ENCODE measurements at places on chromosomes 5 and 9.
A peak's percentile ranks its signal among the peaks of the same experiment; 100 is the strongest.

GRCh38 chr9:37309136-37309535 lies 113.4 kb upstream of the GRHPR start:
- no peak for DNase-seq

GRCh38 chr9:84101964-84102632 lies 121.5 kb downstream of the RMI1 start:
- DNase-seq, result no peak

GRCh38 chr5:31161781-31162181 lies 31.7 kb upstream of the CDH6 start:
- DNase-seq, result no peak

DNA sequence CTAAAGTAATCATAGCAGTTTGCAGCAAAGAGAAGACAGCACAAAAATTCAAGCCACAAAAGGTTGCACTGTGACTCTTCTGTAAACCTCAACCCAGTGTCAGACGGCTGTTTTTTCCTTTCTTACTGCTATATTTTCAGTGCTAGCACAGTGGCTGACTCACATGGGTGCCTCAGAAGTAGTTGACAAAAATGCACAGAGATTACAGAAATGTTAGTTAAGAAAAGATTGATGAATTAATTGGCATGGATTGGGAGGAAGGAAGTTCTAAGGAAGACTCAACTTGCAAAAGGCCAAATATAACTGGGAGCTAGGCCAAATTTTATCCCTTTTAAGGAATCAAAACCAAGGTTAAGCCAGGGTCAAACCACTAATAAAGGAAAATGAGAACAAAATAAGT lies 43.7 kb upstream of the ITGA1 start:
- no peak for DNase-seq

GRCh38 chr9:132543960-132544359 lies 38.4 kb upstream of the BARHL1 start:
- DNase-seq, result peak; percentile 34

DNA sequence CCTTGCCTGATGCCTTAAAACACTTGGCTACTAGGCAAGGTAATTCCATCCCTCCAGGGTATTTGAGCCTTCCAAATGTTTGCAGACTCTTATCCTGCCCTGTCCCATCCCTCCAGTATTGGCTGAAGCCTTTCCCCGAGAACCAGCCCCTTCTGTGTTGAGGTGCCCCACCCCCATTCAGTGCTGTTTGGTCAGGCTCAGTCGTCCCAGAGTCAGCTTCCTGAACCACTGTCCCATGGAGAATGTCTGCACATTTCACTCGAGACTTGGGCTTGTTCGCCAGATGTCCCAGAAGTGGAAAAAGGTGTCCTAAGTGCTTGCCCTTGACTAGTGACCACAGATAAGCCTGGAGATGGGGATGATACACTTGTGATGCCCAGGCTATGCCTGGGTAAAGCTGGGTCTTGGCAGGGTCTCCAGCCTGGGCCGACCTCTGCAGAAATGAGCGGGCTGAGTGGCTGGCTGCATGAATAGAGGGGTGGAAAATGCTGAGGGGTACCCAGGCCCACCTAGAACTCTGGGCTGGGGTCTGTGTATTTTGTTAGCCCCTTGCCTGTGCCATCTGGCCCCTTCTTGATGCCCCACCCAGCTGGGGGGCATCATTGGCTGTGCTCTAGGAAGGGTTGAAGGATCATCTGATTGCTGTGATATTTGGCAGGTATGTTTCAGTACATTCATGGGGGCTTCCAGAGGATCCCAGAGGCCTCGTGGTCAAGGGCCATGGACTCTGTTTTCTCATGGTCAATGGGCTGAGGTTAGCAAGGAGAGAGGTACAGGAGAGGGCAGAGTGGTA lies 178.4 kb downstream of the MACROH2A1 start:
- DNase-seq, result no peak

DNA sequence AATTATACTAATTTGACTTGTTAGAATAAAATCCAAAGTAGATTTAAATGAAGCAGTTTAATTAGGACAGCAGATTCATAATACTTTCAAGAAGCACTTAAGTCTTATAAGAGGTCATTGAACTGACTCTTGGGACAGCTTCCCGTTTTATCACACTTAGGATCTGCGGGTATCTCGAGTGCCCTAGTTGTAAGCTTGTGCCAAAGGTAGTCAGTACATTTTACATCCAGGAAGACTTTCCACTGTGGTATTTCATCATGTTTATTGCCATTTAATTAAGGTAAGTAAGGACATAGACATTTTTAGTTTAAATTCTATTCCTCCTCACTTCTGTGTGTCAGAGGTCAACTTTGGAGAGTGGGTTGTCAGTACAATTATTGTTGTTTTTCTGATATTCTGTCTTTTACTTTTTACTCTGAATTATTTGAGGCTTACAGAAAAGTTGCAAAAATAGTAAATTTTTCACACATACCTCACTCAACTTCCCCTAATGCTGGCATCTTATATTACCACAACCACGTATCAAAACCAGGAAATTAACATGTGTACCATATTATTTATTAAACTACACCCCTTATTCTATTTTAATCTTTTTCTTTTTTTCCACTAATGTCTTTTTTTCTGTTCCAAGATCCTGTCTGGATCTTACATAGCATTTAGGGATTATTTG lies 7.5 kb upstream of the ZNF367 start:
- no peak for DNase-seq

- no peak for DNase-seq
Observed at GRCh38 chr5:133321833-133322420, 270.1 kb downstream of the HSPA4 start.

- no peak for DNase-seq
Observed at GRCh38 chr9:124006448-124007361, 4.9 kb upstream of the LHX2 start.

- DNase-seq, result no peak
Observed at GRCh38 chr5:6484446-6484845, 35.8 kb downstream of the UBE2QL1 start.

DNA sequence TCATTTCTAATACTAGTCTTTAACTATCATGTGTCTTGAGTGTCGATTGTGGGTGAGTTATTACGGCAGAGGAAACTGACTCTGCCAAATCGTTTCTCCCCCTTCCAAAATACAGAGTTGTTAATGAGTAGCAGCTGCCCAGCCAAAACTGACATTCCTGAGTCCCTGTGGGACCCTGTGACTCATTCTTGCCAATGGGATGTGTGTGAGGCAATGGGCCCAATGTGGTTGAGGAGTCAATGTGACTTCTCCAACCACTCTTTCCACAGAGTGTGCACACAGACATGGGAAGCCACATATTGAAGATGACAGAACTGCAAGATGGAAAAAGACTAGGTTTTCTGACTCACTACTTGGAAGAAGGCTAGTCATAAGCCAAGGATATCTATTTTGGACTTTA lies 434.7 kb downstream of the DTWD2 start:
- DNase-seq, result peak; percentile 69

DNA sequence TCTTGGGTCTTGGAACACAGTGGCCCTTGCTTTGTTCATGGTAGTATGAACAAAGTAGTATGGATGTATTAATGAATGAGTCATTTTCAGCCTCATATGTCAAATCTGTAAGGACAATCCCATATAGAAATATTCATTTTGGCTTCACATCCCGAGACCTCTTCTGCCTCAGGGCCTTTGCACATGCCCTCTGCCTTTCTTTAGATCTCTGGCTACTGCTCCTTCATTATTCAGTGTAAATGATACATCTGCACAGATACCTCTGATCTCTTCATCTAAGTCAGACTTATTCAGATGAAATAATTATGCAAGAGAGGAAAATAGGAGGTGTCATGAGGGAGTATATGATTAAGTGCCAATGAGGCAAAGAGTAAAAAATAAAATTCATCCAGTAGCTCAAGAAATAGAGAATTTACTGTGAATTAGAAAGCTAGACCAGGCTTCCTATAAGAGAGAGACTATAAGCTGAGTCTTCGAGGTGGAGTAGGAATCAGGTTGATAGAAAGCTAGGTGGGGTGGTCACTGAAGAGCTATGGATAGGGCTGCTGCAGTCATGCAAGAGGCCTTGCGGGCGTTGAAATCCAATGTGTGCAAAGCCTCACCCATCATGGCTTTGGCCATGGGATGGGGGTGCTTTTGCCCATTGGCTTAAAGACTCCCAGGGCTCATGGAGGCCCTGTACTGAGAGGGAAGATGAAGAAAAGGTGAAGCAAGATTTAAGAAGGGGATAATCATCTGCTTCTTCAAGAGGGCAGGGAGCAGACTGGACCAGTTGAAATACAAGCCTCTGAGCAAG lies 3.7 kb upstream of the TTLL11 start:
- no peak for DNase-seq

DNA sequence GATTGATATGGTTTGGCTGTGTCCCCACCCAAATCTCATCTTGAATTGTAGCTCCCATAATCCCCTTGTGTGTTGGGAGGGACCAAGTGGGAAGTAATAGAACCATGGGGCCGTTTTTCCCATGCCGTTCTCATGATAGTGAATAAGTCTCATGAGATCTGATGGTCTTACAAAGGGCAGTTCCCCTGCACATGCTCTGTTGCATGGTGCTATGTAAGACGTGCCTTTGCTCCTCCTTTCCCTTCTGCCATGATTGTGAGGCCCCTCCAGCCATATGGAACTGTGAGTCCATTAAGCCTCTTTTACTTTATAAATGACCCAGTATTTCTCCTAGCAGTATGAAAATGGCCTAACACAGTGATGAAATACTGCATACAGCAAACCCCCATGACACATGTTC lies 84.8 kb upstream of the SELENOP start:
- no peak for DNase-seq

- no peak for DNase-seq
Observed at GRCh38 chr5:31886206-31886605, 247.3 kb downstream of the PDZD2 start.

DNA sequence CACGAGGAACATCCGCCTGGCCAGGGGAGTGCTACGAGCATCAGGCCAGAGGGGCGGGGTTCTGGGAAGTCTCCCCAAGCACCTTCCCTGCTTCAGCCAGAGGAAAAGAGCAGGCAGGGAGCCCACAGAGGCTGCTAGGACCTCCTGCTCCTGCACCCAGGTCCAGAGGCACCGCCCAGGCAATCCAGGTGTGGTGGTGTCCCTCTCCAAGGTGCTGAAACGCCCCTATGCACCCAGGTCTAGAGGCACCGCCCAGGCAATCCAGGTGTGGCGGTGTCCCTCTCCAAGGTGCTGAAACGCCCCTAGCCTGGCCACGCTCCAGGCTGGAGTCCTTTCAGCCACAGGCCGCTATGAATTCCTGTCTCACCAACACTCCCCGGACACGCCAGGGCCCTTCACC lies 10.7 kb upstream of the UBAC1 start:
- no peak for DNase-seq

GRCh38 chr9:123834889-123835562 lies 94.9 kb downstream of the DENND1A start:
- DNase-seq, result peak; percentile 46

GRCh38 chr5:57828221-57828620 lies 345.6 kb upstream of the ACTBL2 start:
- no peak for DNase-seq

DNA sequence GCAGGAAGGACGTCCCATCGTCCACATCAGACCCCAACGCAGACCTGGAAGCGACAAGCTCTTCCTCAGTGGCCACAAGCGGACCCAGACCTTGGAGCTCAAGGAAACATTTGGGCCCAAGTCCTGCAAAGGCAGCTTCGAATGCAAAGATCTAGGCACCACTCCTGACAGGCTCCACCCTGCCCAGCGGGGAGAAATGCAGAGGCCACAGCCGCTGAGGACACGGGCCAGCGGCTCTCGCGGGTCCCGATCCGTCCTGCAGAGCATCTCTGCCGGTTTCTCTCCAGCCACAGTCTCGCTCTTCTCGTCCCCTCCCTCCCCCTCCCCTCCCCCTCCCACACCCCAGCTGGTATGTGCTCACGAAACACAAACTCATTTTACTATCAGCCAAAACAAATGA lies 4.9 kb downstream of the SOHLH1 start:
- no peak for DNase-seq

DNA sequence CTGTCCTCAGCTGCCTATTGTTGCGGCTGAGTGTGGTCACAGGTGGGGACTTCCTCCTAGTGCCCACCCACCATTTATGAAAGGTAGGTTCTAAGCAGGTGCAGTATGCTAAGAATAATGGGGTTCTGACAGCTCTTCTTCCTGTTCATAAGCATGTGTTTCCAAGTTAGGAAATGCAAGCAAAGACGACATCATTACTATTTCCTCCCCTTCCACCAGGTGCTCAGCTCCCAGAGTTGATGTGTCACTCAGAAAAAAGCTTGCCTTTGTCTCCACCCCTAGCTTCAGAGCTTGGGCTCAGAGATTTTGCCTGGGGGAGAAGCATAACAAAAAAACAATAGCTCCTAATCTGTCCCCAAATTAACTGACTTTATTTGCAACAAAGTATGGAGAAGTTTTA lies 1076.7 kb downstream of the NR2F1-AS1 start:
- DNase-seq, result no peak

GRCh38 chr5:158470764-158471534 lies 612.0 kb upstream of the CLINT1 start:
- peak; percentile 56 for DNase-seq

GRCh38 chr5:9182899-9183695 lies 362.8 kb downstream of the SEMA5A start:
- DNase-seq, result no peak

GRCh38 chr5:128228521-128228920 lies 145.0 kb downstream of the SLC12A2 start:
- no peak for DNase-seq

DNA sequence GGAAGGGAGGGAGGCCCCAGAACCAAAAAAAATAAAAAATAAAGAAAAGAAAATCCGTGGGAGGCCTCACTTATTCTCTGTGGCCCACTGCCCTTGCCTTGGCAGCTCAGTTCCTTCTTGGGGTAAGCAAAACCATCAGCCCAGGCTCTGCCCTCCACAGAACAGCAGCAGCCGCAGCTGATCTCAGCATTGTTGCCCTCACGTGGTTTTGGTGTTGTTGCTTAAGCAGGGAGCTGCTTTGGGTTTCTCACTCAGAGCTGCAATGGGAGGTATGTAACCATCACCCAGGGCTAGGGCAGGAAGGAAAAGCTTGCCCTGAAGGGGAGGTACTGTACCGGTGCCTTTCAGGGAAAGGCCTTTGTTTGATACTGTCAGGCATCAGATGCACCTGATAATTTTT lies 374.7 kb upstream of the WWC1 start:
- no peak for DNase-seq

GRCh38 chr5:169688106-169688505 lies 51.0 kb downstream of the DOCK2 start:
- no peak for DNase-seq

Data from SJCRH30 (cell line).